ENCODE measurements at places on chromosomes 5 and 9.

GRCh38 chr5:83991566-83992224 lies 271.0 kb upstream of the HAPLN1 start:
- DNase-seq: no peak

DNA sequence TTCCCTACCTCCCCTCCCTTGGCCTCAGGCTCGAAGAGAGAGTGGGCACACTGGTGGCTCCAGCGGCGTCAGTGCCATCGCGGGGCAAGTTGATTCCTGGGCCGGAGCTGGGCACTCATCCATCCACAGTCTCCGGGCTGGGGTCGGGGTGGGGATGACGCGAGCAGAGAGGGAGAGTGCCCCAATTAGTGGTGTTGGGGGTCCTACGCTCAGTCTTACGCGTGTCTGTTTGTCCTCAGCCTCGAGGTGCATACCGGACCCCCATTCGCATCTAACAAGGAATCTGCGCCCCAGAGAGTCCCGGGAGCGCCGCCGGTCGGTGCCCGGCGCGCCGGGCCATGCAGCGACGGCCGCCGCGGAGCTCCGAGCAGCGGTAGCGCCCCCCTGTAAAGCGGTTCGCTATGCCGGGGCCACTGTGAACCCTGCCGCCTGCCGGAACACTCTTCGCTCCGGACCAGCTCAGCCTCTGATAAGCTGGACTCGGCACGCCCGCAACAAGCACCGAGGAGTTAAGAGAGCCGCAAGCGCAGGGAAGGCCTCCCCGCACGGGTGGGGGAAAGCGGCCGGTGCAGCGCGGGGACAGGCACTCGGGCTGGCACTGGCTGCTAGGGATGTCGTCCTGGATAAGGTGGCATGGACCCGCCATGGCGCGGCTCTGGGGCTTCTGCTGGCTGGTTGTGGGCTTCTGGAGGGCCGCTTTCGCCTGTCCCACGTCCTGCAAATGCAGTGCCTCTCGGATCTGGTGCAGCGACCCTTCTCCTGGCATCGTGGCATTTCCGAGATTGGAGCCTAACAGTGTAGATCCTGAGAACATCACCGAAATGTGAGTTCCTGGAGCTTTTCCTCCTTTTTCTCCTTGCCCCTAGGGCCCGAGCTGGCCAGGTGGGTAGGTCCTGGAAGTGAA lies 861 bp downstream of the NTRK2 start:
- DNase-seq: no peak

DNA sequence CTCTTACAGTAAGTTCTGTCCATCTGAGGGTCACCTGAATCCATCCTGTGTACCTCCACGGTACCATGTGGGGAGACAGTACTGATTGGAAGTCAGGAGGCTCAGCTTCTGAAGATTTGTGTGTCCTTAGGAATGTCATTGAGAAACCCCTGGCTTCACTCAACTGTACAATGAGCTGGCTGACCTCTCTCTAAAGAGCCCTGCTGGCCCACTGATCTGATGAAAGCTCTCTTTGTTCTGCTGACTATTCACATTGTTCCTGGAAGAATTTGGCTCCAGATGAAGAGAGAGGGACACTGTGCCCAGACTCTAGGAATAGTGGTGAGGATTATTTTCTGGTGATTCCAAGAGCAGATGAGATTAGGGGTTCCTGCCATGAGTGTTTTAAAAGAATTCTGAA lies 141.2 kb downstream of the LURAP1L start:
- DNase-seq: no peak

DNA sequence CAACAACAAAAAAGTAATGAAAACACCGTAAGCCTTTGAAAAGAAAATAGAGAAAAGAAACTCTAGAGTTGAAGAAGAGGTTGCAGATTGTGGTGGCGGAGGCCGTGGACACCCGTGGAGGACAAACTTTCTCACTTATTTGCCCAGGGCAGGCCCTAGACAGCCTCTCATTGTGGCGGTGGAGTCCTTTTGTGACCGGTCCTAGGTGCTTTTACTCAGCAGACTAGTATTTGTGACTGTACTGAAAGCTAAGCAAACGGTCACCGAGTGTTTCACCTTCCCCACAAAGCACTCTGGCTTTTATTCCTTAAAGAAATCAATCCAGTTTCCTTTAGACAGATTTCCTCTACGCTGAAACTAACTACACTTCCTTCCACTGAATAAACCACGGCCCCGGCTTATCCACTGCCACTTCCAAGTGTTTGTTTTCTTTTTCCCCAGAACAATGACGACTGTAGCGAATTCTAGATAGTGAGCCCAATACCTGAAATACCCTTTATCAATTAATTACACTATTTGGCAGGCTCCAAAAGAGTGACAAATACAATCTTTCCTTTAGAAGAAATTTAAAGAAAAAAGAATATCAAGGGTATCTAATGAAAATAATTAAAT lies 210.2 kb upstream of the TARS1 start:
- no peak for DNase-seq

DNA sequence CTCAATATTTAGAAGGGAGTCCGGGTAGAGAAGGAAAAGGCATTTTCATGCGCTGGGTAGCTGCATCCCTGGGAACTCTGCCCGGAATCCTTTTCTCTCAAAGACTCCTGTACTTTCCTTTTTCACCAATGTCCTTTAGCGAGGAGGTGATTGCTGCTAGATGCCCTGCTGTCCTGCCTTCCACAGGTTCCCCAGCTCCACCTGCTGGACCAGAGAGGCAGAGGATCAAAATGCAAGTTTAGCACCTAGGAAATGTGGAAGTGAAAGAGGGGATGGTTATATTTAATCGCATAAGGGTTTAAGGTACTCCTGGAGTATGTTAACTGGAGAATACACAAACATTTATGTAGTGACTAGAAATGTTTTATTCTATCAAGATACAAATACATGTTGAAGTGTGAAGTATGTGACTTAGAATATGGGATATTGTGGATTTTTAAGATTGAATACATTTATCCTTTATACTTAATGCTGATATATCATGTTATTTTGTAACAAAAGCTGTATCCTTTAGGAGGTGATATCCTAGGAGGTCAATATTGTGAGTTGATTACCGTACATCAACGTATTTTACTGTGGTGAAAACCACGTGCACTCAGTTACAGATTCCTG lies 145.7 kb downstream of the ARHGAP26 start:
- DNase-seq: peak; percentile 10

DNA sequence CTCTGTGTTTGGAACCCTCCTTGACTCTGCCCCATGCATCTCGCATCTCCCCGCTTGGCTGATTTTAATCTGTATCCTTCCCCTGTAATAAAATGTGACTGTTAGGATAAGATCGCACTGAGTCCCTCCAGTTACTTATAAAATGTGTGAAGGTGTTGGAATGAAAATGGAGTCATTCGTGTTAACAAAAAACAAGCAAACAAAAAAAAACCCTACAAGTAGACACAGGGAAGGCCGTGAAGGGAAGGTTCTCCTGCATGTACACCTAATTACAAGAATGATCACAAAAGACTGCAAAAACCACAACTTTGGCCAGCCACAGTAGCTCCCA lies 14.2 kb upstream of the VDAC1 start:
- no peak for DNase-seq

DNA sequence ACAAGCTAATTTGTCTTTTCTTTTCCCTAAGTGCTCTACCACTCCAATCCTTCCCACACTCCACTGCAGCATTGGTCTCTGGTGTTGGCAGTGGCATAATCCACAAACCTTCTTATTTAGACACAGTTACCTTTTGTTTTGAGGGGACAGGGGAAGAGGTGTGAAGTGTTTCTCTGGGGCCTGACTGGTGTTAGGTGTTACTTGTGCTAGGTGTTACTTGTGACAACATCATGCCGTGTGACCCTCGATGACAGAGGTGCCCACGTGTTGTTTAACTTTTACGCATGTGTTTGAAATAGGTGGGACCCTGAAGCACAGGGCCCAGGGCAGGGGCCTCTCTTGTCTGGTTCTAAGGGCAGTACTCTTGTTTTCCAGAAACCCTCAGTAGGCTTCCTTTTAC lies 70.5 kb upstream of the SPRY4 start:
- no peak for DNase-seq

- DNase-seq: no peak
Observed at GRCh38 chr5:110631236-110631635, 95.2 kb downstream of the TMEM232 start.

GRCh38 chr5:31322946-31323345 lies 129.5 kb downstream of the CDH6 start:
- no peak for DNase-seq

GRCh38 chr5:83026930-83027687 lies 50.1 kb downstream of the TMEM167A start:
- DNase-seq: no peak

GRCh38 chr5:95565280-95565920 lies 10.5 kb downstream of the ARSK start:
- no peak for DNase-seq

DNA sequence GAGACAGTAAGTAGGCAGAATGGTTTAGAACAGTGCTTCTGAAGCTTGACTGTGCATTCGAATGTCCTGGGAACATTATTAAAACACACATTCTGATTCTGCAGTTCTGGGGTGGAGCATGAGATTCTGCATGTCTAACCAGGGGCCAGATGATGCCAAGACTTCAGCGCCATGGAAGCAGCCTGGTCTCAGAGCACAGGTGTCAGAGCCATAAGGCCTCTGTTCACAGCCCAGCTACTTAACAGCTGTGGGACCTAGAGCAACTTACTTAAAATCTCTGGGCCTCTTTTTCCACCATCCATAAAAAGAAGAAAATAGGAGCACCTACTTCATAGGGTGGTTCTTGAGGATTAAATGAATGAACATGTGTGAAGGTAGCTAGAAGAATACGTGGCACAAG lies 84.0 kb downstream of the GNAQ start:
- DNase-seq: no peak

DNA sequence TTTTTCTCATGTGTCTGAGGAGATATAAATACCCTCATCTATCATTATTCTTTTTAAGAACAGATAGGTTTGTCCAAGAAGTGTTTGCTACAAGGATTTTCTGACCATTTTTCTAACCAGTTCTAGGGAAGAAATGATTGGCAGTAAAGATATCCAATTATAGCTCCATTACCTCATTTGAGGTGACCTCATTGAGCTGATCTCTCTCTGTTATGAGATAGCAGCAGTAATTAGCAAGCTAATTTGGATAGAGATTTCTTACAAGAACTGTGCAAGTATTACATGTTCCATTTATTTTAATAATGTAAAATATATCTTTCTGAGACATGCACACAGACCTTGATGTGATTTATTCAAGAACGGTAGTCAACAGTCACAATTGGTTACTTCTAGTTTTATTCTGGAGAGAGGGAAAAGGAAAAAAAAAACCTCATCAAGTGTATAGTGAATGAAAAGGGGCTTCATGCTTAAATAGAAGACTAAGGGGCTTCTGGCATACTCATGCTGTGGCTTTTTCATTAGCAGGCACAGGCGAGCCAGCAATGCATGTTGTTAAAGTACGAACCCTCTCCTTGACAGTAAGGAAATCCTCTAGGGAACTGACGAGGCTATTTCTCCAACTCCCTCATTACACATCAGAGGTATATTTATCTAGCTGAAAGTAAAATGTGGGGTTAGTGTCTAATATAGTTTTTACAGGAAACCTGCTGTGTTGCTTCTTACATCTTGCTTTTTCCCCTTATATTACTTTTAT lies 127.3 kb downstream of the NUDT12 start:
- no peak for DNase-seq

- DNase-seq: no peak
Observed at GRCh38 chr5:40034441-40034840, 609.7 kb upstream of the DAB2 start.

GRCh38 chr5:78318337-78318736 lies 23.8 kb upstream of the AP3B1 start:
- DNase-seq: no peak

GRCh38 chr5:36177154-36177553 lies 25.2 kb downstream of the SKP2 start:
- no peak for DNase-seq

DNA sequence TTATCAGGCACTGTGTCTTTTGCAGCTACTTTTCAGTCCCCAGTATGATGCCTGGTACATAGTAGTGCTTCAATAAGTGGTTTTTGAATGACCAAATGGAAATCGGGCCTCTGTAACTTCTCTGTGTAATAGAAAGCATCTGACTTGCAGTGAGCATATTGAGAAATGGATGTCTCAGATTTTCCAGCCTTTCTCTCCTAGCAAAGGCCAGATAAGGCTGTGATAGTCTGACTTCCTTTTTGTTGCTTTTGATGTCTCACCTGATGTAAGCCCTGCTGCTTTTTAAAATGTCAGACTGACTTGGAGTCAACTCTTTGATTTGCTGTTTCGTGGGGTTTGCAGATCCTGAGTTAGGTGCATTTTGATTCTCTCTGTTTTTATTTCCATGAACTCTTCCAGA lies 590.0 kb upstream of the ZNF608 start:
- no peak for DNase-seq

DNA sequence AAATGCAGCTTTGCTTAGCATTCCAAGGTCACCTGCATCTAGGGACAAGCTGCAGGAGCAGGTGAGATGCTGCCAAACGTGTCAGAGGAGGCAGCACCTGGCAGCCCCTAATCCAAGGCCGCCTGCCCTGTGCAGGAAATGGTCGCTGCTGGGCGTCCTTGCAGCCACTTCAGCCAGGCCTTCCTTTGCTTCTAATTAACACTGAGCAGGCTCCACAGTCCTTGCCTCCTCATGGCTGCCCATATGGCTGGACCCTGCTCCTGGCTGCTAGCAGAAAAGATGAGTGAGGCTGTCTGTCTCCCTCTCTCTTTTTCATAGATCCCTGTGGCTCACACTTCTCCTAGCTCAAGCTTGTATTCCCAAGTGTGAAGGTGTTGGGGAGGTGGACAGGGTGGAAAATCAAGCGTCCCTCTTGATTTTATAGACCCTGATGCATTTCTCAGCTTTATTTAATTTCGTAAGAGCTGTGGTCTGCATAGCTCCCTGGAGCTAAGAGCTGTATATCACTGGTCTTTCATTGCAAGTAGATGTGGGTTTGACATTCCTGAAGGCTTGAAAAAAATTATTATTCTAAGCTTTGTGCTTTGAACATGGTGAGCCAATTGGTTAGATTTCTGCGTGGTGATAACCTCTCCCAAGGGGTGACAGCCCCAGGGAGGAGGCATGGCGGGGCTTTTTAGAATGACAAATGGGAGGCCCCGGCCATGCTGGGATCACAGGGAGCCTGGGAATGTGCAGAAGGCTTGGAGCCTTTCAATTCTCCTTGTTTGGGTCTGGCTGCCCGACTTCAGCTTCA lies 193.8 kb downstream of the SLIT3 start:
- no peak for DNase-seq

GRCh38 chr5:149641000-149641576 lies 59.8 kb downstream of the ARHGEF37 start:
- no peak for DNase-seq

GRCh38 chr5:109681763-109682162 lies 8.0 kb upstream of the MAN2A1 start:
- DNase-seq: no peak

GRCh38 chr9:9412241-9412640 lies 1200.6 kb downstream of the PTPRD start:
- DNase-seq: no peak

GRCh38 chr9:136823136-136824046 lies 15.6 kb downstream of the RABL6 start:
- DNase-seq: no peak

Measured in CD4-positive, alpha-beta T cell treated with Interleukin-1 beta for 1 hour (primary cell).